ENCODE measurements at places on chromosomes 11 and 22.

DNA sequence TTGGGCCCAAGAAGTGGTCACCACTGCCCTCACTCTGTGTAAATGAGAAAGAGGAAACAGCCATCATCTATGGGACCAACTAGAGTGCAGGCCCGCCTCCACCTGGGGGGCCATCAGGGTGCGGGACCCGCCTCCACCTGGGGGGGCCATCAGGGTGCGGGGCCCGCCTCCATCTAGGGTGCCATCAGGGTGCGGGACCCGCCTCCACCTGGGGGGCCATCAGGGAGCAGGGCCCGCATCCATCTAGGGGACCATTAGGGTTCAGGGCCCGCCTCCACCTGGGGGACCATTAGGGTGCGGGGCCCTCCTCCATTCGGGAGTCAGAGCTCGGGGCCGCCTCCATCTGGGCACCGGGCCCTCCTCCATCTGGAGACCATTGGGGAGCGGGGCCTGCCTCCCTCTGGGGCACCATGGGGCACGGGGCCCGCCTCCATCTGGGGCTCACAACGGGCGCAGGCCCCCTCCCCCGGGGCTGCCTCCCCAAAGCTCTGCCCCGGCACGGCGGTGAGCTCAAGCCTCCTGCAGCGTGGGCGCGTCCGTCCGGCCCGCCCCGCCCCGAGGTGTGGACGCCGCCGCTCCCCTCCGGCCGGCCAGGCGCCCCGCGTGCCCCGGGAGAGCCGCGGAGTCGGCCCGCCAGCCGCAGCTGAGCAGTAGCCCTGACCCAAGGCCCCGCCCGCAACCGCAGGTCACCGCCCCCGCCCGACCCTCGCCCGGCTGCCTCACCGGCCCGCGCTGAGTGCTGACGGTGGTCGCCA, 512 bp downstream of the TOLLIP start:
- no peak for DNase-seq

DNA sequence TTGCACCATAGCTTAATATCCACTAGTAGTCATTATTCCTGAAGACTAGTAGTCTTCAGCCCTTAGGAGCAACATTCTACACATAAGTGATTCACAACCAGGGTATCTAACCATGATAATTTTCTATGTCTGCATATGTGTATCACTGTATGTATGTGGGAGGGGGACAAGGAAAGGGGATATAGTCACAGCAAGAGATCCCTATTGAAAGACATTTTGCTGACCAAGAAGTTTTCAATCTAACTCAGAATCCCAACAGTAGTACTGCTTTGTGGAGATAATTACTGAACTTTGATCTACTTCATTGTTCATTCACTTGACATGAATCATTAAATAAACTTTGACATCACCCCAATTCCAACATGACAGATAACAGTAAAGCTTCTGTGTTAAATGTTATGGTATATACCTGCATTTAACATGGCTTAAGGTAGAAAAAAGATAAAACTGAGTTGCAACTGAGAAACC, 10.3 kb downstream of the PIK3C2A start:
- DNase-seq: no peak

GRCh38 chr11:578276-579035, 2.2 kb downstream of the PHRF1 start:
- no peak for DNase-seq

GRCh38 chr22:19959587-19960490, 18.2 kb upstream of the TXNRD2 start:
- DNase-seq: no peak

DNA sequence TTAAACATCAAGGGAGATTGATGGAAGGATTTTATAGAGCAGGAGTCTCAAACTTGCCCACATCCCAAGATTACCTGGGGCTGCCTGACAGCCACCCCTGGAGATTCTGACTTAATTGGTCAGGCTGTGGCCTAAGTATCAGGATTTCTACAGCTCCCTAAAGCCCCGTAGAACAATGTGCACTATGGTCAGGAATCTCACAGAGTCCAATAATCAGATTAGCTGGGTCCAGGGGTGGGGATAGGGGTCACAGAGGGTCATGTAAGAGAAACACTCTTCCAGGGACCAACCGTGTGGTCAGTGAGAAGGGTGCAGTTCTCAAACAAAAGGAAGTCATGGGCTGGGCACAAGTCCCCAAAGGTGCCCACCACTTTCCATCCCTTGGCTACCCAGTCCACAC, 20.5 kb upstream of the FBLN1 start:
- no peak for DNase-seq

- no peak for DNase-seq
Measured at GRCh38 chr11:121575250-121575962, 122.6 kb upstream of the SORL1-AS1 start.

- no peak for DNase-seq
Measured at GRCh38 chr22:31137721-31138120, 2.6 kb downstream of the PLA2G3 start.

- no peak for DNase-seq
Measured at GRCh38 chr11:28521075-28521474, 412.9 kb downstream of the METTL15 start.

- DNase-seq: no peak
Measured at GRCh38 chr22:20656516-20656901, 117.4 kb upstream of the SERPIND1 start.

DNA sequence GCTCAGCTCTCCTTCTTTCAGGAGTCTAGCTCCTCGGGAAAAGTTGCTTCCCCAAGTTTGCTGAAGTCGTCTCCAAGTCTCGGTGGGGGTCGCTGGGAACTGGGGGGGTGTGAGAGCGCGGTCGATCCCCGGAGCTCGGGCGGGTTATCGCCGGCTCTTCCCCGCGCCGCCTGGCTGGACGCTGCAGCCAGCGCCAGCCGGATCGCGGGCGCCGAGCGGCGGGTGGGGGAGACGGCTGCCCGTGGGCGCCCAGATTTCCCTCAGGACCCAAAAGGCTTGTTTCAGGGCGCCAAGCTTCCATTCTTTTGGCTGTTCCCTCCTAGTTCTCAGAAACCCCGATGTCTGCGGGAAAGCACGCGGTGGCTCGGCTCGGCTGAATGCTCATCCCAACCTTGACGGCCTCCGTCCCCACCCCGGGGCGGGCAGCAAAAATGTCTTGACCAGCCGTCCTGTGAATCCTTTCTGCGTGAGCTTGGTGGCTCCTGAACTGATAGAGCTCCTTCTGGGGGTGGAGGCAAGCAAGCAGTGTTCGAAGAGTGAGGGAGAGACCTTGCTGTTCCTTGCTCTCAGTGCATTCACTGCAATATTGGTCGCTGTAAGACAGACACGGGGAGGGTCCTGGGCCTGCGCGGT, 1.7 kb downstream of the ZBTB16 start:
- DNase-seq: no peak

- no peak for DNase-seq
Measured at GRCh38 chr11:128963744-128964325, 21.2 kb upstream of the TP53AIP1 start.

GRCh38 chr22:40624770-40625169, 11.7 kb downstream of the MRTFA start:
- DNase-seq: no peak

DNA sequence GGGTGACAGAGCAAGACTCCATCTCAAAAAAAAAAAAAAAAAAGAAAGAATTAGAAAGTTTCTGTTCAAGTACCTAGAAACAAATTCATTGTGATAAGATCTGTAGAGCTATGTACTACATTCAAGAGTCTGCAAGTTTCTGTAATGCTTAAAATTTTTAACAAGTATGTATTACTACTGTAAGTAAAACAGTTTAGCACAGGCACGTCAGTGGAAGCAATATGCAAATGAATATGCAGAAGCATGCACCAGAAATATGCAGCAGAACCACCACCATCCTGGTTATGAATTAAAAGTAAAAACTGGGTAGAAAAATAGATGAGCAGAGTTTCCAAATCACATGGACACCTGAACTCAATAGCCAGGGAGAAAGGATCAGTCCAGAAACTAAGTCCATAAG, 19.3 kb downstream of the SBF2 start:
- no peak for DNase-seq

DNA sequence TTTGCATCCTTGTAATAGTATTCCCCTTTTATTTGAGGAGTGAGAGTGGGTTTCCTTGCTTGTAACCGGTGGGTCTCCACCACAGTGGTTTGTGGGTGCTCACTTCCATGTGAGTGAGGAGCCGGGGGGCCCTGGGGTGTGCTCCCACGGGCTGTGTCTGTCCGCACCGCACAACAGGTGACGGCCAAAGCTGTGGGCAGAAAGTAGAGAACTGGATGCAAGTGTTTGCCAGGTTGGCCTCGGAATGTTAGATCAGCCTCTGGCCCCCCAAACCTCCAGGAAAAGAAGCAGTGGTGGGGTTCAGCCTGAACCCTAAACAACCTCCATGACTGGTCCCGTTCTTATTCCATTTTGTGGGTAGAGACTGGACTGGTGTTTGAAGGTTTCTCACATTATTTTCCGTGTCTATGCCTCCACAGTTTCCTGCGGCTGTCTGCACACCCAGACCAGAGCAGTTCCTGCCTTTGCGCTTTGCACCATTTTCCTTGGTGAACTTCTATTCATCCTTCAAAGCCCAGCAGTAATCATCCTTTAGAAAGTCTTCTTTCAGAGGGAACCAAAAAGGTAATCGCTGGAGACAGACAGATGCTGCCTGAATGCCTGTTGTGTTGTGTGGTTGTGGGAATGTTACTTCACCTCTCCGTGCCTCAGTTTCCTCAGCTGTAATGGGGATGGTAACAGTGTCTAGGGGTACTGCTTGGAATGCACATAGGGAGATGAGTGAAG, 77.2 kb downstream of the MYEOV start:
- DNase-seq: no peak

- no peak for DNase-seq
Measured at GRCh38 chr22:48883211-48883960, 944.3 kb downstream of the BRD1 start.

- DNase-seq: no peak
Measured at GRCh38 chr22:49956418-49956770, 4.2 kb upstream of the PIM3 start.

- no peak for DNase-seq
Measured at GRCh38 chr11:68960294-68961071, 20.3 kb downstream of the MRGPRD start.

DNA sequence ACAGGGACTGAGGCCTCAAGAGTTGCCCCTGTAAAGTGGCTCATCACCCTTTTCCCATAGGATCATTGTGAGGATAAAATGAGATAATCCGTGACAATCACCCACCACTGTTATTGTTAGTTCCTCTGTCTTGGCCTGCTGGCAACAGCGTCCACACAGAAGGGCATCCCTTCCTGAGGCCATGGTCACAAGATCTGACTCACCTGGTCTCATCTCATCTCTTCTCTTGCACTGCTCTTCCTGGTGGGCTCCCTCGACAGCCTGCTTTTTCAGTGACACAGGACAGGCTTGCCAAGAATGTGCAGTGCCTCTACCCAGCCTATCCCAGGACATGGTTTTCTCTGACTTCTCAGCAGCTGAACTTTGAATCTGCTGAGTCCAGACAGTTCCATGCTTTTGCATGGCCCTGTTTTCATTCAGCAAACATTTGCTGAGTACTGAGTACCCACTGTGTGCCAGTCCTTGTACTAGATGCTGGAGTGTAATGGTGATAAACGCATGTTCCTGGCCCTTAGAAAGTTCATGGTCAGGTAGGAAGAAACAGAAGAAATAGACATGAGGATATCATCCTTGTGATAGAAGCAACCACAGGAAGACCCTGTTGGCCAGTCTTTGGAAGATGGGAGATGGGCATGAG, 3.3 kb downstream of the STX3 start:
- no peak for DNase-seq

DNA sequence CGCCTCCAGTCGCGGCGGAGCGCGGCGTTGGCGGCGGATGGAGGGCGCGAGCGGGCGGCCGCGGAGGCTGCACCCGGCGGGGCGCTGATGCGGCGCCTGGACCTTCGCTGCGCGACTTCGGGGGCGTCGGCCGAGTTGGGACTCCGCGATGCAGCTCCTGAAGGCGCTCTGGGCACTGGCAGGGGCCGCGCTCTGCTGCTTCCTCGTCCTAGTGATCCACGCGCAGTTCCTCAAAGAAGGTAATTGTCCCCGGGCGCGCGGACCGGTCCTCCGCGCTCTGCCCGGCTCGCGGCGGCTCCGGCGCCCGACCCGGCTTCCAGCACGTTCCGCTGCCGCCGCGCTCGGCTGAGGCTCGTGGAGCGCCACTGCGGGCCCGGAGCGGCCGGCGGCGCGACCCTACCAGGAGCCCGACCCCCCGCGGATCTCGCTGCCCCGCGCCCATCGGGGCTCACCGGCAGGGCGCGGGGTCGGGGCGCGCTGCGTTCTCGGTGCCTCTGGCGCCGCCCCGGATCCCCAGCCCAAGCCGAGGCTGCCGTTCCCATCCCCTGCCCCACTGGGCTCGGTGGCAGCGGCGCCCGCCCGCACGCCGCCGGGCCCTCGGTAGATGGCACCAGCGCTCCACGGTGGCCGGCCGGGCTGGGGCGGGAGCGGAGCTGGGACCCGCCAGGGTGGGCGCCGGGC, 1251.2 kb downstream of the BRD1 start:
- DNase-seq: no peak

DNA sequence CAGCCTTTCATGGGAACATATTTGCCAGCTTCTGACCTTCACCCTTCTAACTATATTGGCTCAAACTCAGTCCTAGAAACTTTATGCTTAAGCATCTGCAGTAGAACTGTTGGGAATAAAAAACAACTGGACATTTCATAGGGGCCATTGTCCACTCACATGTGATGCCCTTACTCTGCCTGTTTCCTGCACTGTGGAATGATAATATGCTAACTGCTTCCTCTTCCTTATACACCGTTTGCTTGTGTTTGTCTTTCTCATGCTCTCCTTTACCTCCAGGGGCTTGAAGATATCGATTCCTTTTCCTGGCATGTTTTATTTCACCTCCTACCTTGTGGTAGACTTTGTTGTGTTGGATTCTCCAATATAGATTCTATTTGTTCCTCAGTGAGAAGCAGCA, 333.0 kb upstream of the DDI1 start:
- no peak for DNase-seq

DNA sequence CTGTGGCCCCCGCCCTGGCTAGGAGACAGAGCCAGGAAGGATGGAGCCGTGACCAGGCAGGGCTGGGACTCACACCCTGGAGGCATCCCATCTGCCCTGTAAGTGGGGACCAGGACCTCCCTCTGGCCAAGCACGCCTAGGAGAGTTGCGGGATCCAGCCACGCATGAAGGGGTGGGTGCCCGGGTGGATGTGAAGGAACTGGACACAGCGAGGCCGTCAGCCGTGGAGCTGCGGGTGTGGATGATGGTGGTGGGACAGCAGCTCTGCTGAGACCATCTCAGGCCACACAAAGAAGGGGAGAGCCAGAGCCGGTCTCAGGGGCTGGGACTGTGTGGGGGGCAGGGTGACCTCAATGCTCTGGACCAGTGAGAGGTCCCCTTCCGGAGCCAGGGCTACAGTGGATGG, 746.4 kb downstream of the BRD1 start:
- no peak for DNase-seq

- DNase-seq: no peak
Measured at GRCh38 chr11:103418014-103418413, 308.8 kb downstream of the DYNC2H1 start.

DNA sequence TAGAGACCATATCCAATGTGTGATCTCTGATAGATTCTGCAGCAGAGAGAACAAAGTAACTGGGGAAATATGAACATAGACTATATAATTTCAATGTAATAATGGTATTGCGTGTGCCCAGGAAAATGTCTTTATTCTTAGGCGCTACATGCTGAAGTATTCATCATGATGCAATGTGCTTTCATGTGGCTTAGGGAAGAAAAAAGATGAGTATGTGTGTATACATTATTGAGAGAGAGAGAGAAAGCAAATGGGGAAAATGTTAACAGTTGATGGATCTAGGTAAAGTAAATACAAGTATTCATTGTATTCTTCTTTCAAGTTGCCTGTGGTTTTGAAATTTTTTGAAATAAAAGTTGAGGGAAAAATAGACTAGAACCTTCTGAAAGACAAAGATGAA, 10.3 kb downstream of the CADM1 start:
- DNase-seq: no peak

- DNase-seq: no peak
Measured at GRCh38 chr11:27116684-27117083, 76.1 kb downstream of the BBOX1 start.
